ENCODE measurements at places on chromosomes 5 and 9.

GRCh38 chr5:142095035-142095434 is 13.5 kb upstream of the NDFIP1 start:
- DNase-seq = no peak

DNA sequence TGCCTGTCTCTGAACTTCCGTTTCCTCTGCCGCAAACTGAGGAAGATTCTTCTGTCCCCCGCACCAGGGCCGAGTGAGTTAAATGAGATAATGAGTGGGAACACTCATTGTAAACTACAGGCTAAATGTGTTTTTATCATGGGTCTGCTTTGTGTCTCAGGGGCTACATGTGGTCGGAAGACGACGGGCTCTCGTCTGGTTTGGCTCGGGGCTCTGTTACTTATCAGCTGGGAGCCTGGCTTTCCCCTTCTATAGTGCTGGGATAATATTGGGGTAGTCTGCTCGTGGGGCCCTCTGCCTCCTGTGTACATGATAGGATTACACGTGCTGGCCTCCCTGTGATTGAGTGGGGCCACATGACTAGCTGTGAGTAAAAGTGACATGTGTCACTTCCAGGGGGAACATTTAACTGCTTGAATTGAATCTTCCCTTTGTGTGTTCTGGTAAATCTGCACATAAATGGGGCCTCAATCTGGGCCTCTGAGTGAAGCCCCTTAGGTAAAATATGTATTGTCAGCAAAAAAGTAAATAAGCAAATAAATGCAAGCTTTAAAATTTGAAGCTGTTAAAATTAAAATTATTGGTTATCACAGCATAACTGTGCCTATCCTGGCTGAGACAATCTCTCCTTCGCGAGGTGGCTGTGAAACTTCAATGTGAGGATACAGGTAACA is 86.9 kb upstream of the SH3PXD2B start:
- DNase-seq = no peak

DNA sequence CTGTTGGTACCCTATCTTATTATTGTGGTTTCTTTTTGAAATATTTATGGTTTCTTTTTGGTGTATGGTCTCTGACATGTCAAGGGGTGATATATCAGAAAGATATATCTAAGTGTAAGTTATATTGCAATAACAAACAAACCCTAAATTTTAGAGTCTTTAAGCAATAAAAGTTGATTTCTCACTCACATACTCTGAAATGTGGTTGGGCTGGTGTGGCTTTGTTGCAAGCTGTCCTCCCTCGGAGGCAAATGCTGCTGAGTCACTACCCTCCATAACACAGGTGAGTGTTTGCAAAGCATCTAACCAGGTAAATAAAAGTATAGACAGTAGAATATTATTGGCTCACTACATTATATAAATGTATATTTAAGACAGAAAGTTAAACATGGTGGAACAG is 253.2 kb downstream of the CDH18 start:
- no peak for DNase-seq

DNA sequence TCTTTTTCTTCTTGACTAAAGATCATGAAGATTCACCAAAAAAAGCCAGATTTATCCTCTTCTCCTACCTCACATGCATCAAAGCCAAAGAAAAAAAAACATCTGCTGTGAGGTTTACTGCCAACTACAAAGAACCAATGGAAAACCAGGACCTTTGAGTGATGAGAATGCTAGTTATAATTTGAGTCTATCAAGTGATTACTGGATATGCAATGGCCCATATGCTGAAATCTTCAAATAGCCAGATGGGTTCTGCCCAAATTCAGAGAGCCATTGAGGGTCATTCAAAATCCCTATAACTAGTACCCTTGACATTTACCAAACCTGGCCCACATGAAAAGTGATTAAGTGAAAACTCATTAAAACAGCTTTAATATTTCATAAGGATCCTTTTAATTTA is 78.4 kb upstream of the ACO1 start:
- DNase-seq = no peak

- DNase-seq = no peak
These were observed 24.7 kb downstream of the FBXL7 start for GRCh38 chr5:15524712-15525111.

GRCh38 chr9:4235871-4236804 is 63.7 kb downstream of the GLIS3 start:
- peak; percentile 37 for DNase-seq

DNA sequence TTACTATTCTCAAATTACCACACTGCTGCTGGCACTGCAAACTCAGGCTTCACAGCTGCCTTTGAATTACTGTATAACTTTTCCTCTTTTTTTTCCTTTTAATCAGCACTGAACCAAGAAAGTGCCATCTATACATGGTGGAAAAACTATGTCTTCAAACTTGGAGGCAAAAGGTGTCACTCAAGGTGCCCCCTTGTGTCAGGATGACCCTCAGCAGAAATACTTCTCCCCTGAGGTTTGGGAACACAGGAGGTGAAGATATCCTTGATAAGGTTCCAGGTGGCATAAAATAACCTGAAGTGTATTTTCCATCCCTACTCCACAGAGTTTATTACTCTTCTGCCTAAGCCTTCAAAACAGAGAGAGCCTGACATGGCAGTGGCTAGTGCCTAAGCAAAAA is 14.5 kb downstream of the FRMD3 start:
- no peak for DNase-seq

DNA sequence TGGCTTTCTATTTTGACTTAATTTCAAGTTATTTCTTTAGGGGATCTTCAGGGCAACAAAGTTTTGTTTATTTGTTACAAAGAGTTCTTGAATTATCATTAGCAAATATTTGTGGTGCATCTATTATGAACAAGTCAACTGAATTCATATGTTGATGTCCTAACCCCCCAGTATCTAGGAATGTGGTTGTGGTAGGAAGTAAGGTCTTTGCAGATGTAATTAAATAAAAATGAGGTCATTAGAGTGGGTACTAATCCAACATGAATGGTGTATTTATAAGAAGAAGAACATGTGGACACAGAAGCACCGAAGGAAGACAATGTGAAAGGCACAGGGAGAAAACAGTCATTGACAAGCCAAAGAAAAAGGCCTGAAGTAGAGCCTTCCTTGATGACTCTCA is 474.0 kb upstream of the DAB2 start:
- no peak for DNase-seq

- no peak for DNase-seq
These were observed 59.9 kb upstream of the DIRAS2 start for GRCh38 chr9:90702441-90702955.

DNA sequence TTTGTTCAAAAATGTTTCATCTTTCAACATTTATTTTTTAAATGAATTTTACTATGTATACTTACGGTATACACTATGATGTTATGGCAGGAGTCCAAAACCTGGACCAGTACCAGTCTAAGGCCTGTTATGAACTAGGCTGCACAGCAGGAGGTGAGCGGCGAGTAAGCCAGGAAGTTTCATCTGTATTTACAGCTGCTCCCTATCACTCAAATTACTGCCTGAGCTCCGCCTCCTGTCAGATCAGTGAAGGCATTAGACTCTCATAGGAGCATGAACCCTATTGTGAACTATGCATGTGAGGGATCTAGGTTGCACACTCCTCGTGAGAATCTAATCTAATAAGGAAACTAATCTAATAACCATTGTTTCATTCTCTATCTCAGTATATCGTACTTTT is 715.5 kb upstream of the PTPRD start:
- DNase-seq = no peak

- DNase-seq = no peak
These were observed 166.7 kb downstream of the TTLL11 start for GRCh38 chr9:121926351-121926801.

GRCh38 chr9:116713271-116713670 is 26.2 kb downstream of the TRIM32 start:
- DNase-seq = no peak

- DNase-seq = no peak
These were observed 85.8 kb upstream of the ASS1 start for GRCh38 chr9:130358928-130359327.

DNA sequence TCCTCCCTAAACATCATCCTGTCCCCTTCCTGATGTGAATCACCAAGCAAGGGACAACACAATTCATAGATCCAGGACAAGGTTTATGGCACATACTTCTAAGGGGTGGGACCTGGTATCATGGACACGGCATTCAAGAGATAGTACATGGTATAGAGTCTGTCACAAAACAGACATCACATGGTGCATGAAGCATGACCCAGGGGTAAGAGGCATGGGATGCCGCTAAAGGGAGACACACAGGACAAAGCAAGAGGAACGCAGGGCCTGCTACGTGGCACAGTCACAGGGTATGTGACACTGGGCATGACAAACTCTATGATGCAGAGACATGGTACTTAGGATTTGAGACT is 20.7 kb downstream of the GSN start:
- no peak for DNase-seq

All from GM13976 (cell line).